ENCODE measurements at places on chromosomes 7 and 10. TPM values are rescaled to one million over a fixed set of nuclear protein-coding genes. Genes with fewer than 3 reads are reported as not detected.

GARIN1A gene
- total RNA-seq, result 1.8 TPM

CCL24 gene
- not detected for total RNA-seq

ARHGEF35 gene
- total RNA-seq, result 0.87 TPM

FAM170B gene
- not detected for total RNA-seq

GPR15LG gene
- total RNA-seq, result not detected

GRB10 gene
- 34.7 TPM for total RNA-seq

DNAJB12 gene
- 25.6 TPM for total RNA-seq

CYP3A5 gene
- total RNA-seq, result not detected

GPER1 gene
- total RNA-seq, result 3.6 TPM

THAP5 gene
- total RNA-seq, result 20.3 TPM

STAG3 gene
- 0.51 TPM for total RNA-seq

SPDYE5 gene
- not detected for total RNA-seq

PRRT4 gene
- total RNA-seq, result 2.7 TPM

GRCh38 chr10:96643920-96644319, 57.1 kb upstream of the TM9SF3 start:
- no peak for DNase-seq

DNA sequence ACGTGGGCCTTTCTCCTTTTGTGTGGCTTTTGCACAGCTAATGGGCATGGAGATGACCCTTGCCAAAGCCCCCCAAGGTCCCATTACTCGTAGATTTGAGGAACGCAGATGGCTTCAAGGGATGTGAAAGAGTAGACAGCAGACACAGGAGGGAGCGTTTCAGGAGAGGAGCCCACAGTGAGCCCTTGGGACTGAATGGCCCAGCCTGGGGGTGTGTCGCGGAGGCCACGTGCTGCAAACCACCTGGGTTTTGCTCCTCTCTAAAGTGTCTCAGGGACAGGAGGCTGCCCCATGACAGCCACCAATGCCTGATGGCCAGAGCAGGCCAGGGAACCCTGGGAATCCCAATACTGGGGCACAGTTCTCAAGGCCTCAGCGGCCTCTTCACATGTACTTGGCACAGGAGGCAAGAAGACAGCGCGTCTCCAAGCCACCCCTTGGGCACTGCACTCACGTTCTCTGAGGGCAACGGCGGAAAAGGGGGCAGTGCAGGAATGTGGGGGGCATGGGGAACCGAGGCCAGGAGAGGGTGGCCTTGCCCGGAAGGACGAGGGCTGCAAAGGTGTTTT, 185.2 kb downstream of the WDR37 start:
- DNase-seq, result no peak

GRCh38 chr7:46681865-46682503, 760.9 kb upstream of the IGFBP3 start:
- DNase-seq, result peak; percentile 68

GRCh38 chr7:126657599-126658358, 595.0 kb downstream of the GRM8 start:
- no peak for DNase-seq

GRCh38 chr7:1238931-1239802, 6.5 kb downstream of the UNCX start:
- DNase-seq, result peak; percentile 37

GRCh38 chr10:16699435-16700057, 117.7 kb downstream of the RSU1 start:
- DNase-seq, result no peak

GRCh38 chr10:13983035-13983434, 347.7 kb downstream of the FRMD4A start:
- DNase-seq, result no peak

- no peak for DNase-seq
These were observed 18.4 kb downstream of the GFRA1 start for GRCh38 chr10:116254422-116255155.

DNA sequence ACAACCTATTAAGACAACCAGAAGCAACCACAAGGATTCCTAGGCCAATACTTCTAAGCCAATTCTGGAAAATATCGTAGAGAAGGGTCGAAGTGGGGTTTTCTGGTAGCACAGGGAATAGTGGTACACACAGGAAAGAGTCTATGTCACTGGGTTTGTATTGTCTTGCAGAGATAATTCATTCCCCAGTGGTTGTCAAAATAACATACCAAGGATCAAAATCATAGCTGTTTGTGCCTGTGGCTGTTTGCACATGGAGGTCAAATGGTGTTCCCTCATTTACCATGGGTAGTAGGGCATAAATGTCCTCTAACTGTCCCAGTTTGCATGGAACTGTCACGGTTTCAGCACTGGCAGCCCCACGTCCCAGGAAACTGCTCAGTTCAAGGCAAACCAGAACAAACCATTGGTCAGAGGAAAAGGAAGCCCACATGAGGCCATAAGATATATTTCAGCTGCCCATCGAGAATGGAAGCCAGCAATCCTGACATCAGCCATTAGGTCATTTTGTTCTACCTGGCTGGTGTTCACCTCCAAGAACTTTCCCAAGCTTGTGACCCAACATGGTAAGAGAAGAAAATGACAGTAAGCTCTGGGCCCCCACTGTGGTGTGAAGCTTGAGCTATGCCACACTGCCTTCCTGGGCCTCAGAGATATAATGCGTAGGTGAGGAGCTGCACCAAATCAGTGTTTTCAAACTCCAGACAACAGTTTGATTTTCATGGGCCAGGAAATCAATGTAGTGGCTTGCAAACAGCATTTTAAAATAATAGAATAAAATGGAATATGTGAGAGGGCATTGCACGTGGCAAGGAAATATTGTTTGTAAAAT, 53.9 kb upstream of the NFE2L3 start:
- no peak for DNase-seq

- DNase-seq, result peak; percentile 78
These were observed 89.7 kb upstream of the STEAP1B start for GRCh38 chr7:22589641-22590201.

GRCh38 chr7:156907656-156908055, 14.7 kb upstream of the LMBR1 start:
- no peak for DNase-seq

GRCh38 chr10:79445161-79445976, at the start of gene ZCCHC24:
Gene ZCCHC24 (minus strand): TSS chr10:79445624. CDS start chr10:79445440, 184 bp downstream.
- peak; percentile 99 for DNase-seq

- no peak for DNase-seq
These were observed 88.6 kb downstream of the VIM start for GRCh38 chr10:17316488-17317170.

DNA sequence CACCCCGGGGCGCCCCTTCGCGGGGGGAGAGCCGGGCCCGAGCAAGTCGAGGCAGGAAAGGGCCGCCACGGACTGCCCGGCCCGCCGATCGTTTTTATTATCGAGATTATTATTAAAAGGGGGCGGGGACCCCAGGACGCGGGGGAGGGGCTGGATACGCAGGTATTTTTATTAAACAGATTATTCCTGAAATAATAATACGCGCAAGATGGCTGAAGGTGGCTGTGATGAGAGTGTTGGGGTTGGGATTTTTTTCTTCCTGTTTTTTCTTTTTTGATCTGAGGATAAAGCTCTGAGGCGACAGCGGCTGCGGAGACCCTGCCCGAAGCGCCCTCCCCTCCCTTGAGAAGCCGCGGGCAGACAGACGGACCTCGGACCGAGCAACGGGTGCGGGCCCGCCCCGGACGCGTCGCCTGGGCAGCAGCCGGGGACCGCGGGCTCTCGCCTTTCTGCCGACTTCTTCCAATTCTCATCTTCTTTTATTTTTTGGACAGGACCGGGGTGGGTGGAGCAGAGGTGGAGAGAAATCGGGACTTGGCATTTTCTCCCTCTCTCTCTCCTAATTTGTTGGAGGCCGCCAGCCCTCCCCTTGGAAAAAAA, 1.4 kb upstream of the TRIM8 start:
- peak; percentile 85 for DNase-seq

GRCh38 chr10:43197834-43198681, 59.8 kb downstream of the CSGALNACT2 start:
- no peak for DNase-seq

- no peak for DNase-seq
These were observed 10.7 kb downstream of the AMZ1 start for GRCh38 chr7:2698581-2699288.

- DNase-seq, result no peak
These were observed 159.3 kb downstream of the TNS3 start for GRCh38 chr7:47422611-47423010.

DNA sequence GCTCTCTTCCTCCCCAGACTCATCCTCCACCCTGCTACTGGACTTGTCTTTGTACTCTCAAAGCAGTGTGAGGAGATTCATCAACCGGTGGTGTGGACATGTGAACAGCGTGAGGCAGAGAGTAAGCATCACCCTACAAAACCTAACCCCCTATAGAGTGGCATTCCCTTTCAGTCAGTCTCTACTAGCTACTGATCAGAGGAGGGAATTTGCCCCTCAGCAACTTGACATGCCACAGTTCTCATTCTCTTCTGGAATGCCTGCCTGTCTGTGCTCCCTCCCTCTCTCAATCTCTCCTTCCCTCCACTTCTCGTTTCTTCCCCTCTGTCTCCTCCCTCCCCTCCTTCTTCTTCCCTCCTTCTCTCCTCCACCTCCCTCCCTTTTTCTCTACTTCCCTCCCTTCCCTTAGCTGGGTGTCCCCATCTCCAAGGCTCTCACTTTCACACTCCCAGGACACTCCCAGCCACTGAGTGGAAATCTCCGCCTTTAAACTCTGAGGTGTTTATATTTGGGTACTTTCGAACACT, 24.6 kb downstream of the H2AZ2 start:
- DNase-seq, result no peak

GRCh38 chr7:120395526-120396019, 122.6 kb downstream of the KCND2 start:
- no peak for DNase-seq

DNA sequence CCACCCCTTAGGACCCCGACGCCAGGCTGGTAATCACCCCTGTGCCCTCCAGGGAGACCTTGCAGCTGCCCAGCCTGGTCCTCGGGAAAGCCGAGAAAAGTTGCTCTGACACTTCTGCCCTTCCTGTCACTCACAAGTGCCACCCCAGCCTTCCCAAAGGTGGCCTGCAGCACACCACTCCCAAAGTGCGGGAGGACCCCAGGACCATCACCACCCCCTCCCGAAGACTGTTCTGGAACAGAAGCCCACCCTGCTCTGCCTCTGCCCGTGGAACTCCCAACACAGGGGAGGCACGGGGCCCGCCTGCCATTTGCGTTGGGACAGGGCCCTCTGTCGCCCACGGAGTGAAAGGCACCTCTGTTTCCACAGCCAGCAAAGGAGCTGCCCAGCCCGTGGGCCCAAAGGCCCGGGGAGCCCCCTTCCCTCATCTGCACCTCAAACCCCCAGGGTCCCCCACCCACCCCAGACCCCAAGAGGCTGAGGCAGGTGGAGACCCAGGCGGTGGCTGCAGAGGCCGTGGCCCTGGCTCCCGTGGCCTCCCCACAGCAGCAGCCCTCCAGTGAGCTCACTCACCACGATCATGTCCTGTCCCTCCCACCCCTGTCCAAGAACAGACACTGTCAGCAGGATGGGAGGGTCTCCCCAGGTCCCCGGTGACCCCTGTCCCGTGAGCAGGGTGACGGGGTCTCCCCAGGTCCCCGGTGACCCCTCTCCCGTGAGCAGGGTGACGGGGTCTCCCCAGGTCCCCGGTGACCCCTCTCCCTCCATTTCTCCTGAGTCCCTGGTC, 47.8 kb upstream of the PPP2R2D start:
- no peak for DNase-seq

DNA sequence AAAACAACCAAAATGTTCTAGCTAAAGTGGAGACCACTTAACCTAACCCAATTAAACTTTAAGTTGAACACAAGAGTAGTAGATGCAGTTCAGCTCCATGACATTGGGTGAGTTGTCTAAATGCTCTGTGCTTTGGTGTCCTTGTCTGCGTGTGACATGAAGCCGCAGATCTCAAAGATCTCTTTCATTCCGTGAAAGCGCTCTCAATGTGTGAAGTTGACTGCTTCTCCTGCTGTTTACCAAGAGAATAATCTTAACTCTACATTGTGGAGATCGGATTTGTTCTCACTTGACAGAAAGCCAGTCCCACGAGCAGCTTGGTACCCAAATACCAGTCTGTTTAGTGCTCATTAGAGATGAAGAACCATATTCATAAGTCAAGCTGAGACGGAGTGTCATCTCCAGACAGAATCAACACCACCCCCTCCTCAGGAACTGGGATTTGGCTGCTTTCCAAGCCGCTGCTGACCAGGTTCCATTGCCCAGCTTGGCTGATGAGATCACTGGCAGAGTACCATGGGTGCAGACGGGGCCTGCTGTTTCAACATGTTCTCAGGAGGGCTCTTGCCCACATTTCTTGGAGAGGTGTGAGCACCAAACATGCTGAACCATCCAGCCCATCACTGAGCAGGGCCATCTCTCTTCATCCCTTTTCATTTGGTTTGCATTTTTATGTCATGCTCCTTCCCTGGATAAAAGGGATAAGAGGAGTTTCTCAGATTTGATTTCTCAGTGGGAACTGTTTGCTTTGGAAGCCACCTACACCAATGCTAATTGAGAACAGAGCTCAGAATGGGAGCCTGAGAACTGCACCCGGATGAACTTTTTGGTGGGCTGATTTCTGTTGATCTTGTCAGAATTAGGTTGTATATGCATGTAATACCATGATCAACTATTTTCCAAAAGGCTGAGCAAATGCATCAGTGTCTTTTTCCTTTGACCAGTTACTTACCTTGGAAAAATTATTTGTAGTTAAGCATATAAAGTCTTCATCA, 95.8 kb upstream of the AGBL3 start:
- no peak for DNase-seq

DNA sequence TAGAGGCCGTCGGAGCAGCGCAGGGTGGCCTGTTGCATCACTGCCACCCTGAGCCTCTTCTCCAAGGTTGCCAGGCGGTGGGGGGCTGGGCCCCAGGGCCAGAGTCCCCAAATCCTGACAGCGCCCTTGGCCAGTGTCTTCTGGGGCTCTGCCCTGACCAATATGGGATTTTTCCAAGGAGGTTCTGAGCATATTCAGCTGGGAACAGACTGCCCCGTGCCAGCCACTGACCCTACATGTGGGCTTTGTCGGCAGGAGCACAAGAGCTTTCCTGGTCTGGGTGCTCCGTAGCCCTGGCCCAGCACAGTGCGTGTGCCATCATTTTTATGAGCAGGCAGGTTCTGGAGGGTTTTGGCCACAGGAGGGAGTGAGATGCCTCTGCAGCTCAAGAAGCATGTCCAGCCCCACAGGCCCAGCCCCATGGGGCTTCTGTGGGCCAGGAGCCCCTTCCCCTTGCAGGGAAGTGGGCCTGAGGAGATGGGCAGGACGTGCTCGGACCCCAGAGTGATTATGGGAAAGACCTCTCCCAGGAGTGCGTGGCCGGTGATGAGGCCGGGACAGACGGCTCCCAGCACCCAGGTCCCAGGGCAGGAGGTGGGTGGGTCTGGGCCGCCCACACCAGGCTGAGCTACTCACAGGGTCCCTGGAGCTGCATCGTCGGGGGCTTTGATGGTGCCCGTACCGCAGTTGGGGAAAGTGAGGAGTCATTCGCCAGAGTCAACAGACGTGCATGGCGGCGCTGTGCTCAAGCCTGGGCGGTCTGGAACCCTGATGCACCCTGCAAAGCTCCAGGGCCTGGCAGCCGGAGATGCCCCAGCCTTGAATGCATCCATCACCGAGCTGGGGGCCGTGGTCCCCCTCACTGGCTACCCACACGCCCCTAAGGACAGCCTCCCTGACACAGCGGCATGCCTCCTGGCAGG, 66.6 kb downstream of the PWWP2B start:
- DNase-seq, result peak; percentile 75

Measured in Right ventricle myocardium inferior (tissue), 1 donor.